ENCODE measurements at places on chromosomes 12 and 14.

- no peaks in the 10 kb centered on the region for H3K4me1 ChIP-seq
- no peaks in the 10 kb centered on the region for H3K36me3 ChIP-seq
- no peak overlapping the region for H3K27ac ChIP-seq
Observed at GRCh38 chr14:86902176-86902950, 1090.6 kb downstream of the GALC start.

DNA sequence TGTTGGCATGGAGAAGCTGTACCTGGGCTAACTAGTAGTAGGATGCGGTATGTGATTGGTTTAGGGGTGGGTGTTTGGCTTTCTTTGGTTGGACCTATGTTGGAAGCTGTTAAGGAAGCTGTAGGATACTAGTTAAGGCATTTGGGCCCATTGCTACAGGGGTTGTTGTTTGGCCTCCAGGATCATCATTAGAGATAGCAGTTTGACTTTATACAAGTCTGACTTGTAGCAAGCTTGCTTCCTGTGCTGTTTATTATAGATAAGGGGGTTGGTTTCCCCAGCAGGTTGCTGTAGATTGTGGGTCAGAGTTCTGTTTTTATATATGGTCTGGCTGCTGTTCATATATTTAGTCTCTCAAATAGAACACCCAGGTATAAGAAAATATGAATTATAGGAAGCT, 1.4 kb upstream of the PRIM1 start:
- H3K36me3 ChIP-seq = no peaks in the 10 kb centered on the region
- H3K27ac ChIP-seq = no peak overlapping the region
- H3K4me3 ChIP-seq = no peak overlapping the region

DNA sequence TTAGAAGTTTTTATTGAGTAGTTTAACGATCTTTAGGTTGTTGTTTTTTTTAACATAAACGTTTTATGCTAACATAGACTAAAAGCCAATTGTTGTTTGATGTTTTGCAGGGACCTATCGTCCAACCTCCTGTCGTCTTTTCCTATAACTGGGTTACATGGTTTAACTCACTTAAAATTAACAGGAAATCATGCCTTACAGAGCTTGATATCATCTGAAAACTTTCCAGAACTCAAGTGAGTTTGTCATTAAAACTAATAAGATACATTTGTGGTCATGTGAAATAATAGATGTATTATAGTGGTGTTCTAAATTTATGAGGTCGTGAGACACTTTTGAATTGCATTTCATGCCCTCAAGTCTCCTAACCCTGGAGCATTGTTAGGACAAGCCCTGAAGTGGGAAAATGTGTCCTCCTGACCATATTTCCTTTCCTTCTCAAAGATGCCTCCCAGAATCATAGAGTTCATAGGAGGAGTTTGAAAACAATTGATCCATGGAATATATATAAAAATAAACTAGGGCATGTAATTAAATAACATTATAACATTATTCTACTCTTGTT, 84.9 kb downstream of the ZFC3H1 start:
- H3K27ac ChIP-seq = no peak overlapping the region
- no peak overlapping the region for H3K4me3 ChIP-seq
- H3K36me3 ChIP-seq = no peaks in the 10 kb centered on the region
- H3K4me1 ChIP-seq = no peaks in the 10 kb centered on the region
- DNase-seq = no peak

GRCh38 chr12:124428136-124428791, 133.4 kb downstream of the RFLNA start:
- peaks cover 2% of the 10 kb centered on the region for H3K36me3 ChIP-seq
- no peak for DNase-seq
- H3K4me1 ChIP-seq = peaks cover 29% of the 10 kb centered on the region
- no peaks in the 10 kb centered on the region for H3K27me3 ChIP-seq
- no peak overlapping the region for H3K4me3 ChIP-seq

DNA sequence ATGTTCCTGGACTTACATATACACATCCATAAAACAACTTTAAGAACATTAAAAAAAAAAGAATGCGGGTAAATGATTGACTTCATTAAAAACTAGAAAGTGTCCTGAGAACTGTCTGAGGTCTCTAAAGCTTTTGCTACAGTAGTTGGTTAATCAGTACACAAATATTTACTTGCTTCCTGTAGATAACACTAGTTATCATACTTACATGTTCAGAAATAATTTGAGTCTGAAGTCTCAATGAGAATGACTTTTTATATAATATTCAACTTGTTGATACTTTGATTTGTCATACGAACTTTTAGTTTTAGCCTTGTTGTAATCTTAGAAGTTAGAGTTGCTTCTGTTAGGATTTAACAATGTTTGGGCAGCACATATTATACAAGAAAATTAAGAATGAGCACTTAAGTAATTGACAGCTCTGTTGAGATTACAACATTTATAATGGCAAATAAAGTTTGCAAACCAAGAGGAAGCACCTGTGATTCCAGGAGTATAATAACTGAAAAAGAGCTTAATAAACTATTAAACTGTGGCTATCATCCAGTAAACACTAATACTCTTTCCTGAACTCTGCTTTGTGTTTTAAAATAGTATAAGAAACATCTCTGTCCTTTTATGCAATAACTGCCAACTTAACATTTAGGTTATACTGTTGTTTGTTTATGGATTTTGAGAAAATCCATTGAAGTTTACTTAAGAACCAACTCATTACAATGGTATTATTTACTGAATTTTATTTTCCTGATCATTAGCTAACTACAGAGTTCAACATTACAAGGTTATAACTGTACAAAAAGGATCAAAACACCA, 131.7 kb downstream of the MIPOL1 start:
- peaks cover 7% of the 10 kb centered on the region for H3K4me1 ChIP-seq
- no peak overlapping the region for H3K27ac ChIP-seq
- H3K36me3 ChIP-seq = no peaks in the 10 kb centered on the region
- no peaks in the 10 kb centered on the region for H3K27me3 ChIP-seq

GRCh38 chr12:65595016-65595560, 229.2 kb upstream of the HMGA2 start:
- H3K27me3 ChIP-seq = no peaks in the 10 kb centered on the region
- H3K27ac ChIP-seq = no peak overlapping the region
- peaks cover 6% of the 10 kb centered on the region for H3K4me1 ChIP-seq
- H3K36me3 ChIP-seq = no peaks in the 10 kb centered on the region
- no peak overlapping the region for H3K4me3 ChIP-seq

DNA sequence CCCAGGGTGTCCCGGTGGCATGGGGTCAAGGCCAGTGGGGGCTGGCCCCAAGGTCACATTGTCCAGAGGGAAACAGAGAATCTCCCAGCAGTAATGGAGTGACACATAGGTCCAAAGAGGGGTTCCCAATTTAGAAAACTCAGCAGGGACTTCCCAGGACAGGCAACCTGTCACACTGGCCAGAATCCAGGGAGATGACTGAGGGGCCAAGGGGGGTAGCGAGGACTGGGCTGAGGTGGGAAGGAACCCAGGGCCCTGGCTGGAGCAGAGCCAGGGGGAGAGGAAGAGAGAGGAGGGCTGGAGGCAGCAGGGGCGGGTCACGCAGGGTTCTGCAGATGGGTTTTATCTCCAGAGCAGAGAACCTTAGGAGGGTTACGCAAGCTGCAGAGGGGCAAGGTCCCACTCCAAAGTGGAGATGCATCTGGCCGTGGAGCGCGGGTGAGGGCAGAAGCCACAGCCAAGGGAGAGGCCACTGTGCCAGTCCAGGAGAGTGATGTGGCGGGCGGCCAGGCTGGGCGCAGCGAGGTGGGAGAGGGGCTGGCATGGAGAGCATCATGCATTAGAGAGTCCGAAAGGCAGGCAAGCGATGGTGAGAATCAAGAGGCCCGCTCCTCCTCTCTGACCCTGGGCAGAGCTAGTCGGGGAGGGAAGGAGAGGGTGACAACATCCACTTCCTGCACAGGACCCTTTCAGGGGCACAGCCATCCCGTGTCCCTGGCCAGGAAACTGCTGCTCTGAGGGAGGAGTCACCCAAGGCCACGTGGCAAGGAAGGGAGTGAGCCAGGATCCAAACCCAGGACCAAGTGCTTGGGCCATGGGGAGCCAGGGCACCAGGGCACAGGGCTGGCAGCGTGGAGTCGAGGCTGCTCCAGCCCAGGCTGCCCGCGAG, 29.0 kb downstream of the NCOR2 start:
- H3K4me3 ChIP-seq = no peak overlapping the region
- H3K36me3 ChIP-seq = peaks cover 4% of the 10 kb centered on the region
- peaks cover 14% of the 10 kb centered on the region for H3K4me1 ChIP-seq
- no peak overlapping the region for H3K27ac ChIP-seq

DNA sequence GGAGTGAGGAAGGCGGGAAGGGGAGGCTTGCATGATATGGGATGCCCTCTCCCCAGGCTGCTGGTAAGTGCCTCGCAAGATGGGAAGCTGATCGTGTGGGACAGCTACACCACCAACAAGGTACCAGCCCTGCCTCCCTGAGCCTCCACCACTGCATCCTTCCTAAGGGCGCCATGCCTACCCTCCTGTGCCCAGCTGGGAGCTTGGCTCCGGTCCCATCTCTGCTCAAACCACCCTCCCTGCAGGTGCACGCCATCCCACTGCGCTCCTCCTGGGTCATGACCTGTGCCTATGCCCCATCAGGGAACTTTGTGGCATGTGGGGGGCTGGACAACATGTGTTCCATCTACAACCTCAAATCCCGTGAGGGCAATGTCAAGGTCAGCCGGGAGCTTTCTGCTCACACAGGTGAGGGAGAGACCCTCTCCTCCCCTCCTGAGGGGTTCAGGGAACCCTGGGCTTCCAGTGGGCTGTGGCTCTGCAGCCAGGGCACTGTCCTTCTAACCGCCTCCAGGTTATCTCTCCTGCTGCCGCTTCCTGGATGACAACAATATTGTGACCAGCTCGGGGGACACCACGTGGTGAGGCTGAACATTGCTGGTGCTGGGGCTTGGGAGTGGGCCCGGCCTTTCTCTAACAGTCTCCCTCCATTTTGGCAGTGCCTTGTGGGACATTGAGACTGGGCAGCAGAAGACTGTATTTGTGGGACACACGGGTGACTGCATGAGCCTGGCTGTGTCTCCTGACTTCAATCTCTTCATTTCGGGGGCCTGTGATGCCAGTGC, 2.6 kb downstream of the GNB3 start:
- peaks cover 5% of the 10 kb centered on the region for H3K36me3 ChIP-seq
- no peak overlapping the region for H3K4me3 ChIP-seq
- DNase-seq = no peak
- no peak overlapping the region for H3K27ac ChIP-seq
- H3K27me3 ChIP-seq = no peaks in the 10 kb centered on the region
- H3K4me1 ChIP-seq = no peaks in the 10 kb centered on the region

GRCh38 chr12:53057816-53058500, 8.1 kb downstream of the TNS2 start:
- no peak overlapping the region for H3K4me3 ChIP-seq
- H3K27ac ChIP-seq = no peak overlapping the region
- DNase-seq = no peak
- H3K36me3 ChIP-seq = peaks cover 51% of the 10 kb centered on the region
- no peaks in the 10 kb centered on the region for H3K27me3 ChIP-seq

DNA sequence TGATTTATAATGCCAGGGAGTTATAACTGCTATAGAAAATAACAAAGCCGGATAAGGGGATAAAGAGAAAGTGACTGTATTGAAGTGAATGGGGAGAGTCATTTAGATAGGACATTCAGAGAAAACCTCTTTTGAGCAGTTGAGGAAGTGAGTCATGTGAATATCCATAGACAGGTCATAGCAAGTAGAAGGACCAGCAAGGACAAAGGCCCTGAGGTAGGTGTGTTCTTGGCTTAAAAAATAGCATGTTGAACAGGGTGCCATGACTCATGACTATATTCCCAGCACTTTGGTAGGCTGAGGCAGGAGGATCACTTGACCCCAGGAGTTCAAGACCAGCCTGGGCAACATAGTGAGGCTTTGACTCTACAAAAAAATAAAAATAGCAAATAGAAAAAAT, 51.5 kb upstream of the RAP1B start:
- peak; percentile 29 for DNase-seq
- peaks cover 4% of the 10 kb centered on the region for H3K4me1 ChIP-seq
- H3K27ac ChIP-seq = no peak overlapping the region
- no peaks in the 10 kb centered on the region for H3K27me3 ChIP-seq
- no peak overlapping the region for H3K4me3 ChIP-seq

DNA sequence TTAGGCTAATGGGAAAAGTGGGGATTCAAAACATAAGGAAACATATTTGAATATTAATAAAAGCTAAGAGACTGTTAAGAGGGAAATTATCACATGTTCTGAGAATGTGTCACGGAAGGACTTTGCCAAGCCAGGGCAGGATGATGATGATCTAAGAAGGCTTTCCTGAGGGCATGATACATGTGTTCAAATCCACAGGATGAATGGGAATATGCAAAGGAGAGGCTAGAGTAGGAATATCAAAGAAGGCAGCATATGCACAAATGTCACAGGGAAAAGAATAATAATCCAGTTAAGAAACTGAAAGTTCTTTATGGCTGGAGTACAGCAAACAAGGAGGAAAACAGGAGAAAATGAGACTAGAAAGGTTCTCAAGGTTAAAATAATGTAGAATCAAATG, 107.0 kb downstream of the PTPRO start:
- no peaks in the 10 kb centered on the region for H3K4me1 ChIP-seq
- peaks cover 4% of the 10 kb centered on the region for H3K27me3 ChIP-seq
- H3K36me3 ChIP-seq = no peaks in the 10 kb centered on the region
- DNase-seq = no peak
- H3K4me3 ChIP-seq = no peak overlapping the region

GRCh38 chr12:54357506-54358190, 6.6 kb downstream of the GPR84 start:
- H3K27ac ChIP-seq = no peak overlapping the region
- H3K27me3 ChIP-seq = no peaks in the 10 kb centered on the region
- no peaks in the 10 kb centered on the region for H3K36me3 ChIP-seq
- no peak for DNase-seq
- no peak overlapping the region for H3K4me3 ChIP-seq

DNA sequence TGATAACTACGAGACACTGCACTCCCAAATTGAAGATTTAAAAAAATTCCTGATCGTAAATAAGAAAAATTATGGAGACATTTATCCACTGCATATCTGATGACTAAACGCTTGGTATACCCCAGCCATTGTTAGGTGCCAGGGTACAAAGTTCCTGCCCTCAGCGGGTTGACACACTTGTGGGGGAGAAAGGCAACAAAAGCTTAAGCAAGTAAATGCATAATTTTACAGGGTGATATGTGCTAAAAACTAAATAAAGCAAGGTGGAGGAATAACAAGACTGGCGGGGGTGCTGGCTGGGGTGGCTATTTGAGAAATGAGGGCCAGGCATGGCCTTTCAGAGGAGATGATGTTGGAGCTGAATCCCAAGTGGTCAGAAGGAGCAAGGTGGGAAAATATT, 25.0 kb downstream of the BICD1 start:
- H3K4me1 ChIP-seq = peaks cover 8% of the 10 kb centered on the region
- no peaks in the 10 kb centered on the region for H3K36me3 ChIP-seq
- H3K27me3 ChIP-seq = no peaks in the 10 kb centered on the region

DNA sequence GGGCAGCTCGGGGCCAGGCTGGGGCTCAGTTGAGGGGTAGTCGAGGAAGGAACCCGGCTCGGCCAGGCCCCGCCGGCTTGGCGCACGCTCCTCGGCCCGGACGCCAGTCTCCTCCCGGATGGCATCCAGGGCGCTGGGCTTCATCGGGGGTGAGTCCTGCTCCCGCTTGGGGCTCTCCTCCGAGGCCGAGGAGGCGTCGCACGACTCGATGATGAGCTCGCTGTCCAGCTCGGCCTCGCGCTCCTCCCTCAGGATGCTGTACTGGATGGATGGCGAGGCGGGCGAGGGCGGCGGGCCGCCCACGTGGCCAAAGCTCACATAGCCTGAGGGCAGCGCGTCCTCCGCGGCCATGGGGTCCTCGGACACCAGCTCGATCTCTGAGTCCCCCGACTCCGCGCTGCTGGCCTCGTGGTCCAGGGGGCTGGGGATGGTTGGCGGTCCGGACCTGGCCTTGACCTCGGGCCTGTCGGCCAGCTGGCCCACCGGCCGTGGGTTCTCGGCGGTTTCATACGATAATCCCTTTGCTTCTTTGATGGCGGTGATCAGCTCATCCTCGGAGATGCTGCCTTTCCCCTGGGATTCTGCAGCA, 143.4 kb downstream of the RTN1 start:
- no peaks in the 10 kb centered on the region for H3K27me3 ChIP-seq
- H3K4me3 ChIP-seq = no peak overlapping the region
- DNase-seq = no peak
- H3K36me3 ChIP-seq = no peaks in the 10 kb centered on the region
